Stromal cell of bone marrow (primary cell): ENCODE measurements at places on chromosomes 7 and 10.

- no peak for DNase-seq
Measured at GRCh38 chr10:11863353-11864109, 40.4 kb downstream of the PROSER2 start.

GRCh38 chr10:99809931-99810615, 27.6 kb downstream of the ABCC2 start:
- no peak for DNase-seq

GRCh38 chr7:104142147-104142546, 65.7 kb downstream of the ORC5 start:
- DNase-seq = no peak

GRCh38 chr10:84907461-84908009, 579.1 kb downstream of the CCSER2 start:
- DNase-seq = no peak

GRCh38 chr7:132500727-132501440, 75.4 kb downstream of the PLXNA4 start:
- DNase-seq = peak; percentile 77

DNA sequence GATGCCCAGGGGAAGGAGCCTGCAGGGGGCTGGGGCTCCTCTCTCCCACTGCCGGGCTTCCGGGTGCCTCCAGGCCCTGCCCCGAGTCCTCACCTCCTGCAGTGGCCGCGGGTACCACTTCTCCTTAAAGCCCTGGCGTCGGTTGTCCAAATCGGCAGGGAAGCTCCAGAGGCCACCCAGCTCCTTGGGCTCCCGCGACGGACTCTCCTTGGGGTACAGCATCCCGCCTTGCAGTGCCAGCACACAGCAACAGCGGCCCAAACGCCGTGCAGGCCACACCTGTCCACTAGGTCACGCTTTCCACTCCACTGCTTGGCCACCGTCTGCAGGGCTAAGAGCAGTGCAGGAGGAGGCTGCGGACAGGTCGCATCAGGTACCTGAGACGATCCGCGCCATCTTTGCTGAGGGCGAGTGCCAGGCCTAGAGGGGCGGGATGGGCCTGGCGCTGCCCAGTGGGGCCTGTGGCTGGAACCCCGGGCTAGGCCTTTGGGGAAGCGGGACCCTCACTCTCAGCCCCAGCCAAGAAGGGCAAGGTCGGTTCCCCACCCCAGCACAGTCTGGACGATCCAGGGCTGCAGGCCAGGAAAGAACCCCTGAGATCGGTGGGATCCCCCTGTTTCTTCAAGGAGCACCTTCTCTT, 47.7 kb upstream of the ZNF479 start:
- no peak for DNase-seq

GRCh38 chr7:157601530-157601929, 264.7 kb downstream of the DNAJB6 start:
- DNase-seq = no peak

DNA sequence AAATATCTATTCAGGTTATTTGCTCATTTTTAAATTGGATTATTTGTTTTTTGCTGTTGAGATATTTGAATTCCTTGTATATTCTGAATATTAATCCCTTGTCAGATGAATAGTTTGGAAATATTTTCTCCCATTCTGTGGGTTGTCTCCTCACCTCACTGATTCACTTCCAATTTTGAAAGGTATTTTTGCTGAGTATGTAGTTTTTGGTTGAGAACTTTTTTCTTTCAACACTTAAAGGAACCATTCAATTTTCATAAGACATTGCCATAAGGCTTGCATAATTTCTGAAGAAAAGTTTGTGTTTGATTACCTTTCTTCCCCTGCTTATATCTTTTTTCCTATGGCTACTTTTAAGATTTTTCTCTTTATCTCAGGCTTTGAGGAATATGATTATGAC, 8.9 kb upstream of the SCRN1 start:
- no peak for DNase-seq

GRCh38 chr10:68223535-68224165, 8.3 kb downstream of the ATOH7 start:
- DNase-seq = no peak

DNA sequence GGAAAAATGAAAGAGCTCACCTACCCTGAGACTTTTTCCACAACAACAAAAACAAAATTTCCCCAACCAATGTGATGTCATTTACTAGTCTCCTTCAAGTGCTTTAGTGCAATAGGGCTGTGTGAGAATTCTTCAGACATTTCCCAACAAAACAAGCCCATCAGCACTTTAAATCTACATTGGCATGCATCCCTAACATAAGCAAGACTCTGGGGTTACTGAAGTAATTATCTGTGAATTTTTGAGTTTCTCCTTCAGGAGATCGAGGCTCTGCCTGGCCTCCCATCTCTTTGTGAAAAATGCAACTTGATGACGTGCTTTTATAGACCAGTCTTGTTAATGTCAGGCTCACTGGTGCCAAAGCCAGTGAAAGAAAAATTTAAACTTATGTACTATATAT, 255.6 kb downstream of the GFRA1 start:
- no peak for DNase-seq

- no peak for DNase-seq
Measured at GRCh38 chr7:2838873-2839578, 5.1 kb downstream of the GNA12 start.

GRCh38 chr10:78892338-78893176, 176.2 kb upstream of the ZMIZ1 start:
- DNase-seq = no peak

DNA sequence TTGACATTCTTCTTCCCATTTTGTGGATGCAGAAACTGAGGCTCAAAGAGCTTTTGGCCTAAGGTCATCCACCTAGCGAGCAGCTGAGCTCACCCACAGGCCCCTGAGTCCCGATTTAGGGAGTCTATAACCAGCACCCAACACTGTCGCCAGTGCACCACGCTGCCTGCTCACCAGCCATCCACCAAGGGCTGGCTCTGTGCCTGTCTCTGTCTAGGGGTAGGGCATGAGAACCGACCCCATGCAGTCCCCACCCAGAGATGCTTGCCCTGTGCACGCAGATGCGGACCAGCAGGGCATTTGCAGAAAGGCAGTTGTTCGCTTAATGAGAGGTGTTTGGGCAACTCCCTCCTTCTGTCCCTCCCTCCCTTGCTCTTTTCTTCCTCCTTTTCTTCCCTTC, 97.2 kb downstream of the GRK5 start:
- DNase-seq = no peak

DNA sequence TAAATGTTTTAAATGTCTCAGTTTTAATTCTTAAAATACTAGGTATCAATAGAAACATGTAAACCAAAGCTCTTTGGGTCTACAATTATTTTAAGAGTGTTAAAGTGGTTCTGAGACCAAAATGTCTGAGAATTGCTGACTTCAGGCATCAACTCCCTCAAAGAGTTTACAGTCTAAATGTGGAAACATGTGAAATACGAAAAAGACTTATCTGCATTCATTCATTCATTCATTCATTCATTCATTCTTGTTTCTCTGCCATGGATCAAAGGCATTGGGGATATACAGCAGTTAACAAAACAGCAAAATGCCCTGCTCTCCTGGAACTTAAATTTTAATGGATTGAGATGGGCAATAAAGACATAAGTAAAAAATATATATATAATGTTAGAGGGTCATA, 69.8 kb downstream of the BLNK start:
- DNase-seq = no peak

- no peak for DNase-seq
Measured at GRCh38 chr7:50712252-50713122, 70.2 kb downstream of the GRB10 start.

DNA sequence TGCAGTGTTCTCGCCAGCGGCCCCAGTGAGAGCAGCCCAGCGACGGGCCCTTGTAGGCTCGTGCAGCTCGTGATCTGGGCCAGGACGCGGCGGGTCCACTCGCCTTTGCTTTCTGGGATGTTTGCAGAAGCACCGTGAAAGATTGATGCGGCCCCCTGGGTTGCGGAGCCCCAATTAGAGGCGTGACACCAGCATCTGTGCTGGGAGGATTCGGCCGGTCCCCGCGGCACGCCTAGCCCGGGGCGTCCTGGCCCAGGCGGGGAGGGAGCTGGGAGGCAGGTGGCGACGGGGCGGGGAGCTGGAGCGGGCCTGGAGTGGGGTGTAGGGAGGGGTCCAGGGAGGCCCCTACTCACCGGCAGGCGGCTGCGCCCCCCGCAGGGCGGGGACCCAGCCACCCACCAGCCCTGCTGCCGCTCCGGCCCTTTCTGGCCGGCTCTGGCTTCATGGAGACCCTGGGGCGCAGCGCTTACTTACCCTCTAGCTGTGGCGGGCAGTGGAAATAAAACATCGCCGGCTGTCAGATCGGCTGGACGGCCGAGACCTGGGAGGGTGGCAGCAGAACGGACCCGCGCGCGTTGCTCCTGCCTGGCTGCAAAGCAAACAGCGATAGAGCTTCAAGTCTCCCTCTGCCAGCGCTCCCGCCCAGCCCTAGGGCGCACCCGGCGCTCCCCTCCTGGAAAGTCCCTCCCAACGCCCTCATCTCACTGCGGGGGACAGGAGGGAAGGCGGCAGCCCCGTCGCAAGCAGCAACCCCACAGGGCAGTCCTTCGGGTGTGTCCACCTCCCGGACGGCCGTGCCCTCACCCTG, 752 bp downstream of the DRGX start:
- DNase-seq = no peak

GRCh38 chr7:82325416-82325815, 118.2 kb downstream of the CACNA2D1 start:
- DNase-seq = no peak

DNA sequence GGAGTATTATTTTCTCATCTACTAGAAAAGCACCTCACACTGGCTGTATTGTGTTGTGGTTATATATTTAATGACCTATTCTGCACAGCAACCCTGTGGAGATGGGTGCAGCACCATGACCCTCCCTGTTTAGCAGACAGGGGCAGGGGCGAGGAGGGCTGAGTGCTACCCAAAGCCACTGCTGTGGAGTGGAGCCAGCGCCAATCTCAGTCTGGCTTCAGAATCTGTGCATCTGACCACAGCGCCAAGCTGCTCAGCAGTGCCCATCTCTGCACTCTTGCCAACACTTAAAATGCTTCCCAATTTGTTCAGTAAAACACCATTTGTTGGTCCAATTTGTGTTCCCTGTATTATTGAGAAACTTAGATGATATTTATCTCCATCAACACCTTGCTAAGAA, 239.1 kb downstream of the ZMYND11 start:
- DNase-seq = no peak

- no peak for DNase-seq
Measured at GRCh38 chr7:22551768-22552513, 52.0 kb upstream of the STEAP1B start.

DNA sequence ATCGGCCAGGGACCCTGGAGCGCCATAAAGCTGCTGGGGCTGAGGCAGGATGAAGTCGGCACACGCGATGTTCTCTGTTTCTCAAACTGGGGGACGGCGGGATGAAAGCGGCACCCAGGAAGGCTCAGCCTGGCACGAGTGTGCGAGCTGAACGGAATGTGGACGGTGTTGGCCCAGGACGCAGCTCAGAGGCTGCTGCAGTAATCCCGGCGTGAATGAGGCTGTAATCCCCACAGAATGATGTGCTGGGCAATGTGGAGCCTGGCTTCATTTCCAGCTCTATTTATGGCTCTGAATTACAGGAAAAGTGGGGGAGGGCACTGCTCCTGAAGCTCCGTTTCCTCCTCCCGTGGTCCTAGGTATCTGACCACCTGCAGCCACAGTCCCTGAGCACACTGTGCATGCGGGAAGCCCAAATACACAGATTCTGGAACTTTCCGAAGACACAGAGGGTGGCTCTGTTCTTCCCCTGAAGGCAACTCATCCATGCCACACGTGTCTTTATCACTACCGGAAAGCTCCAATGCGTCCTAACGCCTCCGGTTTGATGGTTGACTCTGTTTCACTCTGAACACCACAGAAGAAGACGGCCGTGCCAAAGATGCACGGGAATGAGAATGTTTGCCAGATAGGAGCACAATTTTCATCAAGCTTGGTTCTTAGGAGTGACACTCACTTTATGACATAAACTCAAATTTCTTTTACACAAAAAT, 37.6 kb downstream of the KLF6 start:
- no peak for DNase-seq

DNA sequence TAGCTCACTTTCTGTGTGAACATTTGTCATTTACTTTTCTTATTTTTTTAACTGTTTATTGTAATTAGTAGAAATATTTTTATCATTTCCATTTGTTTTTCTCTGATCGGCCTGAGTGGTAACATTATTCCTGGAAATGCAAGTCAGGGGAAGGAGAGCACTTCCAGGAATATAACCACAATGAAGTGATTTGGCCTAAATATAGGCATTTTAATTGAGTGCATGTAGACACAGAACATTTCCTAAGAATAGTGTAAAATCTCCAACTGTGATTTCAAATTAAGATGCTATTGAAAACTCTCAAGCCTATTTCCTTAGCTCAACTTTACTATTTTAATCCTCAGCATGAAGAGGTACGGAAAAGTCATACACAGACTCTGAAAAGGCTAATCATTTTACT, 86.5 kb upstream of the SKAP2 start:
- DNase-seq = no peak

GRCh38 chr7:116148626-116149025, 61.7 kb upstream of the TES start:
- no peak for DNase-seq

DNA sequence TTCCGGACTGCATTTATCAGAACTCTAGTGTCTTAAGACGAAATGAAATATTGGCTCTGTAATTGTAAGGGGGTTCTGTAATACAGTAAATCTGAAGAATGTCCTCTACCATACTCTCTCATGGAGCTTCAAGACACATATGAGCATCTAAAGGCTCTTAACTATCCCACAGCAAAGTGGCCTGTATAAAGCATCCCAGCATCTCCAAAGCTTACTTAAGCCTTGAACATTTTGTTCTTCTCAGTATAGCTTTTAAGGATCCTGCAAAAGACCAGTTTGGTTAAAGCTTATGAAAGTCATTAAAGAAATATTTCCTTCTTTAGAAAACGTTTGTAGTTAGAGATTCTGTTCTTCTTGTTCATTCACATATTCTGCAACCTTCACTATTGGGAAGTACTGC, 75.1 kb downstream of the HGF start:
- no peak for DNase-seq

- DNase-seq = no peak
Measured at GRCh38 chr7:99788554-99788953, 4.6 kb upstream of the CYP3A4 start.

GRCh38 chr7:139641337-139641992, 118.0 kb downstream of the CLEC2L start:
- no peak for DNase-seq

DNA sequence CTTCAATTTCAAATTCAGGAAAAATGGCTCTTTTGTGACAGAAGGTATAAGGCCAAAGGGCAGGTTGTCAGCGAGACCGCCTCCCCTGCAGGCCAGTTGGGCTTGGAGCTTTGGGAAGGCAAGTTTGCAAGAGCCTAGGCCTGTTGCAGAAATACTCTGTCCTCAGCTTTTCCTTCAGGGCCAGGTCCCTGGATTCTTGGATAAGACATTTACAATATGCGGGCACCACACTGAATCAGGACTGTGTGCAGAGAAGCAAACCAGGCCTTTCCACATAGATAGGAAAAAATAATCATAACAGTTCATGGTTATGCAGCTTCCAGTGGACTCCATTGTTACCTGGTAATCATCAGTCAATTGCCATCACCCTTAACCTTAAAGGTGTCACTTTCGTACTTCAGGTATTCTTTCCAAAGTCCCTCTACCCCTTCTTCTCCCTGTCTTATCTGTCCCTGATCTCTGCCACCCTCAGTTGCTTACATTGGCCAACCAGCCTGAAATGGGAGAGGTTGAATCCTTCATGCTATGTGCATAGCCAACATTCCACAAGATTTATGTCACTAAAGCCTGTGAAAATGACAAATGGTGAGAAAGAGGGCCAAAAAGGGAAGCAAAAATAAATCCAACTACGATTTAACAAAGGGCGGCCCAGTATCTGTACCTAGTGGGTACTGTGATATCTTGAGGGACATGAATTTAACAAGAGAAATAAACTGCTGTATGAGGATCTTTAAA, 304.5 kb upstream of the NFE2L3 start:
- DNase-seq = no peak
